D721Med (cell line): ENCODE measurements at places on chromosomes 11 and 22.

GRCh38 chr11:130852589-130852988 lies 63.7 kb downstream of the SNX19 start:
- no peak for DNase-seq

- DNase-seq = no peak
These were observed 1.6 kb downstream of the MARK2 start for GRCh38 chr11:63840356-63841060.

- no peak for DNase-seq
These were observed 868 bp upstream of the SYCE3 start for GRCh38 chr22:50563413-50564160.

DNA sequence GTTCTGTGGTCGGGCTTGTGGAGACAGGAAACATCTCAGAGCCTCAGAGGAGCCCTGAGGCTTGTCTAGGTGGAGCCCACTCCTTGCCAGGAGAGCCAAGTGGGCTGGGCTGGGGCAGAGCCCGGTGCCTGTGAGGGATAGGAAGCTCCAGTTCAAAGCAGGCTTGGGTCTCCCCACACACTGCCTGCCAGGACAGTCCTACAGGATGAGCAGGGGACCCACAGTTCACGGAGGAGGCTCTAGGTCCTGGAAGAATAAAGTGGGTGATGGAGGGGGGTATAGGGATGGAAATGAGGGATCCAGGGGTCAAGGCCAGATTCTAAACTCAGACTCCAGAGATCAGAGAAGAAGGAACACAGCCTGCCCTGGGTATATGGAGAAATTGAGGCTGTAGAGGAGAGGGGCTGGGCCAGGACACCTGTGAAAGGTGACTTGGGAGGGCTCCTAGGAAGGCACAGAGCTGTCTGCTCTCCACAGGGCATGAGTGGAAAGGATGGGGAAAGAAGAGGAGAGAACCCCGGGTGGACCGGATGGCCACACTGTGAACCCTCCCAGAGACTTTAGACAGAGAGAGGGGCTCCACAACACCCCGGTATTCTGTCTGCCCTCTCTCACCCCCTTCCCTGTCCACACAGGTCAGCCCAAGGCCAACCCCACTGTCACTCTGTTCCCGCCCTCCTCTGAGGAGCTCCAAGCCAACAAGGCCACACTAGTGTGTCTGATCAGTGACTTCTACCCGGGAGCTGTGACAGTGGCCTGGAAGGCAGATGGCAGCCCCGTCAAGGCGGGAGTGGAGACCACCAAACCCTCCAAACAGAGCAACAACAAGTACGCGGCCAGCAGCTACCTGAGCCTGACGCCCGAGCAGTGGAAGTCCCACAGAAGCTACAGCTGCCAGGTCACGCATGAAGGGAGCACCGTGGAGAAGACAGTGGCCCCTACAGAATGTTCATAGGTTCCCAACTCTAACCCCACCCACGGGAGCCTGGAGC lies 7.4 kb downstream of the IGLL5 start:
- no peak for DNase-seq

GRCh38 chr11:64225608-64226506 lies at the start of the genes NUDT22 and TRPT1:
Gene NUDT22, plus strand, starts transcription at chr11:64226274. Its CDS starts 379 bp downstream, at chr11:64226653.
Gene TRPT1, minus strand, starts transcription at chr11:64226186. Its CDS starts 326 bp downstream, at chr11:64225860.
- DNase-seq = peak; percentile 92

DNA sequence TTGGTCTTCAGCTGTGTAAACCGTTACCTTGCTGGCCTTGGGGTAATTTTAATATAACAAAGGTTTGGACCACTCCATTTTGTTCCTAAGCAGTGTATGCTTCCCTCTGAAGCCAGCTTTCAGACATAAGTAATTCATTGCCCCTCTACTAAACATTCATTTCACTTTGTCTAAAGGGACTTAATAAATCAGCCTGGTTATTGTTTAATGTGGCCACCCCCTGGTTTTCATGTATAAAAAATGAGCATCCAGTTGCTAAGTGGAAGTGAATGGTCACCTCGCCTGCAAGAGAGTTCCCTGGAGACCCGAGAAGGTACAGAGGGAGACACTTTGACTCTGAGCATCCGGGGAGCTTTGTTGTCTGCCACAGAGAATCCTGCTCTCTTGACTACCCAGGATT lies 3.9 kb downstream of the ABTB2 start:
- no peak for DNase-seq

DNA sequence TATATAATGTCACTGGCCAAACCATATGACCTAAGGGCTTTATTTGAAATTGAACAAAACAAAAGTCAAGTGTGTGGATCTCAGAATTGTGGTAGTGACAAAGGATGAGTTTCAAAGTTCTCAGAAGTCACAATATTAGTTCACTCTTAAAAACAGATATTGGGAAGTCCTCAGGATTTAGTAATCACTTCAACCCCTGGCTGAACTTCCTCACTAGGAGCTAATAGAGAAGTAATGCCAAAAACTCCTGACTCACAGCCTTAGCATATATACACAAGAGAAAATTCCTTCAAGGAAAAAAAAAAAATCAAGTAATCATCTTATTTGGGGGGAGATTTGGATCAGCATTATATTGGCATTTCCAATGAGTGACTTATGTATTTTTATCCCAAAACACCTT lies 75.6 kb upstream of the APOA1 start:
- no peak for DNase-seq

DNA sequence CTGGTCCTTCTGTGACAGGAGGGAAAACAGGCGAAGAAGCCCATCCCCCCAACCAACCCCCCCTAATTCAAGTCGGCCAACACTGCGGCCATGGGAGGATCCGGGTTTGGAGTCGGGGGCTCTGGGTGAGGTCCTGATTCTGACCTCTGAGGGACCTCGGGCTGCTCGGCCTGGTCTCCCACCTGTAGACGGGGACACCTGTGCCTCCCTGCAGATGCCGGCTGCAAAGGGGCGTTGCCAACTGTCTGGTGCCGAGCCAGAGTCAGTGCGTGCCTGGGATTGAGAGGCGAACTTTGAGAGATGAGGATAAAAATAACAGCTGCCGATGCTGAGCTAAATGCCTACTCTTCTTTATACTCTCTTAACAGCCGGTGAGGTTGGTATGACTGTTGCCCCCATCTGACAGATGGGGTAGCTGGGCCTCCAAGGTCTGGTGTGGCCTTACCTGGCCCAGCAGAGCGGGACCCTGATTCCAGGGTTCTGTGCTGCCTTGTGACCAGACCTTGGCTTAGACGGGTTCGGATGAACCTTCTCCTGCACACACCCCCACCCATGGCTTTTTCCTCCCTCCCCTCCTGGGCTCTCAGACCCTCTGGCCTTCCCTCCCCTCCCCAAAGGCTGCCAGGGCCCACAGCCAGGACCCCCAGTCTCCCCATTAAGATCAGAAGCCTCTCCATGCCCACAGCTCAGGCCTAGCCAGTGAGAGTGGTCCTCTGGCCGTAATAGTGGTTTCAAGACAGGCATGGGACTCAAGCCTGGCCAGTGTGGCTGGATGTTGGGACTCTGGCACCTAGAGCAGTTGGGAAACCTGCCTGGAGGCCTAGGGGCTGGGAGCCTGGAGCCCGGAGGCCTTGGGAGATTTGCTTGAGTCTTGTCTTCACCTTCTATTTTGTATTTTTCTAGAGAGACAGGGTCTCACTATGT lies 41.7 kb downstream of the KCNJ4 start:
- no peak for DNase-seq

DNA sequence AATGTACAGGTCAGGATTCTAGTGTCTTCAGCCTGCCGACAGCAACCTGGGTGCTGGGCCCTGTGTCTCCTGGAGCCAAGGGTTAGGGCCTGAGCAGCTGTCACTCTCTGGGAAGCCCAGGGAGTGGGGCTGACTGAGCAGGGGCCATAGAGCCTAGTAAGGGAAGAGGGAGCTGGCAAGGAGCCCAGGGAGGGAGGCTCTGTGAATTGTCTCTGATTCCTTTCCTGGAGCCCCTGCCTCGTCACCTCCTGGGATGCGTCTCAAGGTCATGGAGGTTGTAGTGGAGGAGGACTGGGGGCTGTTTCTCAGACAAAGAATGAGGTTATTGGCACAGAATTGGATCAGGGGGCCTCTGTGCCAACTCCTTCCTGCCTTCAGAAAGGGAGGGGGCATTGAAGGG lies 11.8 kb downstream of the SOX10 start:
- no peak for DNase-seq

DNA sequence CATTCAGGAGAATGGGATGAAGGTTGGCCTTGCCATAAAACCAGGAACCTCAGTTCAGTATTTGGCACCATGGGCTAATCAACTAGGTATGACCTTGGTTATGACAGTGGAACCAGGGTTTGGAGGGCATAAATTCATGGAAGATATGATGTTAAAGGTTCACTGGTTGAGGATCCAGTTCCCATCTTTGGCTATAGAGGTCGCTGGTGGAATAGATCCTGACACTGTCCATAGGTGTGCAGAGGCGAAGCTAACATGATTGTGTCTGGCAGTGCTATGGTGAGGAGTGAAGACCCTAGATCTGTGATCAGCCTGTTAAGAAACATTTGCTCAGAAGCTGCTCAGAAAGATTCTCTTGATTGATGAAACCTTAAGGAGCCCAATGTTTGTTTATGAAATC lies 5.7 kb downstream of the NF2 start:
- no peak for DNase-seq

DNA sequence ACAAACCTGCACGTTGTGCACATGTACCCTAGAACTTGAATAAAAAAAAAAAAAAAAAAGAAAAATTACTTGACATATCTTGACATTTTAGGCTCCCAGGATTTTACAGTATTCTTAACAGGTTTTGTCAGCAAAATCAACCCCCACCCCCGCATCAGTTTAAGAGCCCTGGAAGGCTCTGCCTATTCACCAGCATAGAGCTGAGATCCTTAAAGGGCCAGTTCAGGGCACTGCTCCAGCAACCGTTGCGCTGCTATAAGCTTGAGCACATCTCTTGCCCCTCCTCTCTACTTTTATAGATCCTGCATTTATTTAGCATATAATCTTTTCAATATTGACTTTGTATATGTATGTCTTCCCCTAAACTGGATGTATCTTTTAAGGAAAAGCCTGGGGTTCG lies 697 bp upstream of the PAFAH1B2 start:
- DNase-seq = no peak

- no peak for DNase-seq
These were observed 8.5 kb downstream of the MYRF start for GRCh38 chr11:61760946-61761345.

GRCh38 chr11:123407130-123407995 lies 22.7 kb upstream of the GRAMD1B start:
- no peak for DNase-seq

DNA sequence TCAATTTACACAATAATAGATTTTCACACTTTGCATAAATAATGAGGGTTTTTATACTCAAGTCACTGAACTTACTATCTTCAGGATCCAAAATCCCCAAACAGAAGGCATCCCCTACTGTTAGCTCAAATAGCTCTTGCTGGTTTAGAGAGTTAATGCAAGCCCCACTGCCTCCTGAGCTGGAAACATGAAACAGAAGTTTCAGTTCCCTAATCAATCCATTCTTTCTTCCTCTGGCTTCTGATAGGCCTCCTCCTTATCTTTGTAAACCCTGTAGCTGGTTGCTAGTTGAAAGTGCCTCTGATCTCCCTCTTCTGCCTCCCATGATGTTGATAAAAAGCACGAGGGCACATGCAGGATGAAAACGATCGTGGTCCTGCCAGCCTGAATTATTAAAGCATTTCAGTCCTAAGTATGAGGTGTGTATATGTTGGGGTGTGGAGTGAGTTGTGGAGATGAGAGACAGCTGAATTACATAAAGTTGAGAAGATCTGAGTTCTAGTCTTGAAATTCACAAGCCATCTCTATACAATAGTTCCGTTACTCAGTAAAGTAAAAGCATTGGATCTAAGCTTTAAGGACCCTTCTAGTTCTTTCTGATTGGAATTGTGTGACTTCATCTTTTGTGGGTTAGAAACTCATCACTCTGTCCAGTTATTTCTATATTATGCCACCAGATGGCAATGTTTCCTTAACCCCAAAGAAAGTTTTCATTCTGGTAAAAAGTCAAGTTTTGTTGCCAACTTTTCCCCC lies 35.0 kb upstream of the EHF start:
- no peak for DNase-seq

DNA sequence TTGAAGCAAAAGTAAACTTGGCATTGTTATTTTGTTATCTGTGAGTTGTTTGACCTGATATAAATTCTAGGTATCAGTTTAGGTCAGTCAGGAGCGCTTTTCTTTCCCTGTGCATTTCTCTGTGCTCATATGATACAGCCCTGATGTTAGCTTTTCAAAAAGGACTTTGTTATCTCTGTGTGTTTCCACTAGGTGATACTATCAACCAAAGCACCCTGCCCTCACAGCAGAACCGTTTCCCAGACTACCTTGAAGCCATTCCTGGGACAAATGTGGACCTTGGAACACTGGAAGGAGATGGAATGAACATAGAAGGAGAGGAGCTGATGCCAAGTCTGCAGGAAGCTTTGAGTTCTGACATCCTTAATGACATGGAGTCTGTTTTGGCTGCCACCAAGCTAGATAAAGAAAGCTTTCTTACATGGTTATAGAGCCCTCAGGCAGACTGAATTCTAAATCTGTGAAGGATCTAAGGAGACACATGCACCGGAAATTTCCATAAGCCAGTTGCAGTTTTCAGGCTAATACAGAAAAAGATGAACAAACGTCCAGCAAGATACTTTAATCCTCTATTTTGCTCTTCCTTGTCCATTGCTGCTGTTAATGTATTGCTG lies 87.7 kb upstream of the BIRC3 start:
- DNase-seq = no peak

GRCh38 chr22:25492841-25493734 lies 71.4 kb upstream of the GRK3 start:
- DNase-seq = peak; percentile 29

DNA sequence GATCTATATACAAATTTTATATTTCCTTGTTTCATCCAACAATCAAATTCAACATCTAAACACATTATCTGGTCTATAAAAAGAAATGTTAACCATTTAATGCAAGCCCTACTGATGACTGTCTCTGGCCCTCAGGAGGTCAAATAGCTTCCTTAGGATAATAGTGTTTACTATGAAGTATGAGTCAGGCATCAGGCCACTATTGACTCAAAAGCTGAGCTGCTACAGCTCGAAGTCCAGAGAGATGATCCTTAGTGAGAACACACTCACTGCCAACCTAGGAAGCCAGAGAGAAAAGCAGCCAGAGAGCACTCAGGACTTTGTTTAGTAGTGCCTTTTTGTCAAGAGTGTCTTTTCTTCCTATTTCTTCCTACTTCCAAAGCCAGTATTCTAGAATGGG lies 171.8 kb downstream of the SOX6 start:
- DNase-seq = no peak
